A549 treated with Hydrocortisone at 1 μM for 4 hours (cell line): ENCODE measurements at places on chromosomes 12 and 14. TPM values are rescaled to one million over a fixed set of nuclear protein-coding genes. Genes with fewer than 3 reads are reported as not detected.

NEK9 gene
- 32.2 to 37.4 TPM (median 35.8 TPM) in 5 replicates for total RNA-seq

TCTN1 gene
- total RNA-seq = 25.0 to 33.2 TPM (median 32.5 TPM) in 5 replicates

EXOC3L4 gene
- 1.0 to 2.8 TPM (median 1.7 TPM) in 5 replicates for total RNA-seq

COX14 gene
- 53.0 to 78.7 TPM (median 75.6 TPM) in 5 replicates for total RNA-seq

CISTR gene
- total RNA-seq = not detected in 5 replicates

VWF gene
- total RNA-seq = 0.07 to 0.31 TPM (median 0.14 TPM) in 5 replicates

MMP14 gene
- 0.41 to 0.78 TPM (median 0.66 TPM) in 5 replicates for total RNA-seq

HOXC4 gene
- total RNA-seq = 2.7 to 3.7 TPM (median 3.2 TPM) in 5 replicates

KRT5 gene
- 0.39 to 0.69 TPM (median 0.53 TPM) in 5 replicates for total RNA-seq

SRSF9 gene
- 179 to 218 TPM (median 206 TPM) in 5 replicates for total RNA-seq

CNTN1 gene
- total RNA-seq = 36.5 to 64.7 TPM (median 53.7 TPM) in 5 replicates

KLHDC1 gene
- 0.24 to 0.51 TPM (median 0.36 TPM) in 5 replicates for total RNA-seq

CD4 gene
- not detected in 5 replicates for total RNA-seq

TAMALIN gene
- 0.45 to 1.1 TPM (median 0.84 TPM) in 5 replicates for total RNA-seq

MMP17 gene
- total RNA-seq = 9.4 to 11.0 TPM (median 10.3 TPM) in 5 replicates

SERPINA1 gene
- total RNA-seq = 1.2 to 2.2 TPM (median 1.9 TPM) in 5 replicates

RTL1 gene
- total RNA-seq = 0.14 to 0.29 TPM (median 0.28 TPM) in 5 replicates

IRF2BPL gene
- total RNA-seq = 12.4 to 18.4 TPM (median 16.5 TPM) in 5 replicates

IL22 gene
- not detected in 5 replicates for total RNA-seq

NID2 gene
- total RNA-seq = 24.6 to 41.4 TPM (median 28.0 TPM) in 5 replicates

PTGER2 gene
- 2.5 to 4.4 TPM (median 4.2 TPM) in 5 replicates for total RNA-seq

HOXC9 gene
- total RNA-seq = 11.0 to 16.2 TPM (median 12.6 TPM) in 5 replicates

INHBC gene
- 0.05 TPM in 1 of 5 replicates, not detected in the others for total RNA-seq

ANKRD33 gene
- total RNA-seq = 0.03 to 0.15 TPM in 2 of 5 replicates, not detected in the others

ANAPC5 gene
- total RNA-seq = 85.4 to 91.3 TPM (median 87.2 TPM) in 5 replicates

SLC38A4 gene
- total RNA-seq = 0.07 to 0.38 TPM (median 0.22 TPM) in 5 replicates

ADAM21 gene
- 0.03 TPM in 2 of 5 replicates, not detected in the others for total RNA-seq

MAP3K9 gene
- 4.3 to 7.1 TPM (median 5.9 TPM) in 5 replicates for total RNA-seq

OTOGL gene
- total RNA-seq = not detected in 5 replicates

CLEC2D gene
- 0.31 to 0.85 TPM (median 0.47 TPM) in 5 replicates for total RNA-seq

ALX1 gene
- 4.0 to 5.0 TPM (median 4.4 TPM) in 5 replicates for total RNA-seq

LRP1-AS gene
- not detected in 5 replicates for total RNA-seq

KRT79 gene
- 0.08 TPM in 1 of 5 replicates, not detected in the others for total RNA-seq

CRIP1 gene
- 1,531 to 1,939 TPM (median 1,820 TPM) in 5 replicates for total RNA-seq

TMX1 gene
- total RNA-seq = 31.7 to 55.1 TPM (median 38.1 TPM) in 5 replicates

RNASE3 gene
- total RNA-seq = not detected in 5 replicates

CCND2 gene
- total RNA-seq = 0.09 TPM in 1 of 5 replicates, not detected in the others

MYO1H gene
- total RNA-seq = not detected in 5 replicates

ADGRD1 gene
- 0.25 to 0.78 TPM (median 0.55 TPM) in 5 replicates for total RNA-seq

P2RX2 gene
- total RNA-seq = not detected in 5 replicates

PTPRQ gene
- 0.02 to 0.08 TPM (median 0.03 TPM) in 5 replicates for total RNA-seq

PLEKHG7 gene
- 0.03 TPM in 1 of 5 replicates, not detected in the others for total RNA-seq

CEP83 gene
- 5.7 to 10.5 TPM (median 7.5 TPM) in 5 replicates for total RNA-seq

GALNT4 gene
- 10.6 to 19.4 TPM (median 14.9 TPM) in 5 replicates for total RNA-seq

OAS2 gene
- 0.11 to 0.22 TPM (median 0.15 TPM) in 5 replicates for total RNA-seq

TAS2R20 gene
- total RNA-seq = 0.07 to 0.20 TPM (median 0.14 TPM) in 3 of 5 replicates, not detected in the others

HOXC12 gene
- total RNA-seq = 0.02 to 0.05 TPM in 2 of 5 replicates, not detected in the others

LALBA gene
- total RNA-seq = not detected in 5 replicates

LRP1 gene
- 12.2 to 18.6 TPM (median 13.7 TPM) in 5 replicates for total RNA-seq

C12orf56 gene
- 0.03 to 0.05 TPM in 2 of 5 replicates, not detected in the others for total RNA-seq

GRIN2B gene
- total RNA-seq = 3.7 to 4.9 TPM (median 4.7 TPM) in 5 replicates

B4GALNT1 gene
- 38.5 to 45.9 TPM (median 42.8 TPM) in 5 replicates for total RNA-seq

KLRF1 gene
- total RNA-seq = not detected in 5 replicates

SLC16A7 gene
- total RNA-seq = 0.12 to 0.34 TPM (median 0.17 TPM) in 5 replicates
